ENCODE measurements at places on chromosomes 1 and 21.

DNA sequence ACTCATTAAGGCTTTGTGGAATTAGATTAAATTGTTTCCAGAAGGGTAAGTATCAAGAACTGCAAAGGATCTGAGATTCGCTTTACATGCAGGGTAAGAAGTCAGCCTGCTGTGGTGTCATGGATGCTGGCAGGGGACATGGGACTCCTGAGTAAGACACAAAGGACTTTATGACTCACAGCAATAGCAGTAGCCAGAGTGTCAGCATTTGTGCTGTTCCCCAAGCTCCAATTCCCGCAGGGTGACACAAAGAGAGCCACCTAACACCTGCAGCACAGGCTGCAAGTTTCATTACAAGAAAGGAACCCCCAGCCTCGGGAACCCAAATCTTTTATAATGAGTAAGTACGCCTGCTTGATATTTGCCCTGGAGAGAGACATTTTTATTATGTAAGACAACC is 298.1 kb upstream of the POU3F1 start:
- DNase-seq = no peak

DNA sequence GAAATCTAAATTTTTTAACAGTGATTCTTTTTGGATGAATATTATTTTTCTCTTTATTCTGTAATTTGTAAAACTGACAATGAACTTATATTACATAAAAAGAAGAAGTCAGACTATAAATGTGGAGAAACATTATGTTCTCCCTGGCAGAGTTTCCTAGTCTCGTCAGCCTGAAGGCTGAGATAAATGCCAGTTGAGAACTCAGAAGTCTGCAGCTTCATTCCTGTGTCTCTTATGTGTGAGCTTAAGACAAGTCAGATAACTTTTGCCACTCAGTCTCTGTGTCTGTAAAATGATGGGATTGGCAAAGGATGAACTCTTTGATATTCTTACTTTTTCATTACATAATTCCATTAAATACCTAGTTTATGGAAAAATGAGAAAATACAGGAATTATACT is 568.8 kb upstream of the ZRANB2 start:
- DNase-seq = no peak

- DNase-seq = no peak
Measured at GRCh38 chr1:224624432-224624831, 8.3 kb downstream of the CNIH3 start.

DNA sequence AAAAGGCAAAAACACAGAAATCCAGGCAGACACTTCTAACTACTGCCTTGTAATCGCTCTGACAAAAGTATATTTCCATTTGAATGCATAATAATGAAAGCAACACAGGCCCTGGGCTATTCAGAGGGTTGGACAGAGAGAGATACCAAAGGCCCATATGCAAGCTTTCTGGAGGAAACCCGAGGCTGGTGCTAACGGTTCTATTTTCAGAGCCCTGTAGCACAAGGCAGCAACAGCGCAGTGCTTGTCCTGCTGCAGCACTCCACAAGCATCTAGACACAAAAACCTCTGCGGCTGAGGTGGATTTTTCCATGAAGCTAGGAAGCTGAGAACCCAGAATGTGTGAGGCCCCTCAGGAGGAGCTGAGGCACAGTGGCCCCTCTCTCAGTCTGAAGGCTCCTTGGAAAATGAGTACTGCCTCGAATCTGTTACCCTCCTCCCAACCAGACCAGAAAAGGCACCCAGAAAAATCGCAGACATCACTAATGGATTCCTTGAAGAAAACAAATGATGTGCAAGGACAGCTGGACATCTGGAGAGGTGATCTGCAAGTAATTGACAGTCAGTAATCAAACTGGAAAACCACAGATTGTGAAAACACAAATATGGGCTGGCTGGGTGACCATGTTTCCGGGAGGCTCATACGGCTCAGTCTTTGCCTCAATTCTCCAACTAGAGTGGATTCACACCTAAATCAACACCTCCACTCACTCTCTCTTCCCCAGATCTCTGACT is 54.0 kb downstream of the COLGALT2 start:
- DNase-seq = no peak

GRCh38 chr1:54795841-54796468 is 5.2 kb downstream of the TTC22 start:
- DNase-seq = no peak

- no peak for DNase-seq
Measured at GRCh38 chr1:57401671-57402070, 22.2 kb downstream of the DAB1 start.

- DNase-seq = no peak
Measured at GRCh38 chr21:42532466-42533181, 19.0 kb downstream of the SLC37A1 start.

DNA sequence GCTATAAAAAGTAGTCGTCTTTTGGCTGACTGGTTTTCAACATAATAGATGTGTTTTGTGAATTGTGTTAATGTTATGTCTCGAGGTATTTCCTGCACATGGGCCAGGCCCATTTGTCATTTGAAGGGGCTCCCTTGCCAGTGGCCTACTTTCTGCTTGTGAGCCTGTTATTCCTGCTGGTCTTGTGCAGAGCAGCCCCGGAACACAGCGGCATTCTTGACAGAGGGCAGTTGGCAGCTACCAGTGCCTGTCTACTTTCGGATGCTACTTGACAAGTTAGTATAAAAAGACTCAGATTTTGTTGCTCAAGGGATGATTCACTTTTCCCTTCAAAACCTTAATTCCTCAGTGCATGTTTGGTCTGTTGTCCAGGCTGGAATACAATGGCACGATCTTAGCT is 28.5 kb downstream of the PGM1 start:
- DNase-seq = no peak

GRCh38 chr1:207251066-207251465 is 70.4 kb upstream of the CD55 start:
- DNase-seq = no peak

DNA sequence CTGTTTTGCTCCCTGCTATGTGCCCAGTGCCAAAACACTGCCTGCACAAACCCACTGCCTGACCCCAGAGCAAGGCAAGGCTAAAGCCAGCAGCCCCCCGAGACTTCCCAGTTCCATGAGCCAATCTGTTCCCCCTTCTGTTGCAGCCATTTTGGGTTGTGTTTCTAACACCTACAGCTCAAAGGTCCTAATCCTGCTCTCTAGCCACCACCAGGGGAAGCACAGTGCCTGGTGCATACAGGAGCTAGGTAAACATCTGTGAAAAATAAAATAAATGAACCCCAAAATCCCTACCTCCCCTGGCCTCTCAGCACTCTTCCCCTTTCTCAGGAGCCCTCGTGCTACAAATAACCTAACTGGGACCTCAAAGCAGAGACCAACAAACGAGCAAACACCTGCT is 190.2 kb downstream of the MATN1 start:
- no peak for DNase-seq

DNA sequence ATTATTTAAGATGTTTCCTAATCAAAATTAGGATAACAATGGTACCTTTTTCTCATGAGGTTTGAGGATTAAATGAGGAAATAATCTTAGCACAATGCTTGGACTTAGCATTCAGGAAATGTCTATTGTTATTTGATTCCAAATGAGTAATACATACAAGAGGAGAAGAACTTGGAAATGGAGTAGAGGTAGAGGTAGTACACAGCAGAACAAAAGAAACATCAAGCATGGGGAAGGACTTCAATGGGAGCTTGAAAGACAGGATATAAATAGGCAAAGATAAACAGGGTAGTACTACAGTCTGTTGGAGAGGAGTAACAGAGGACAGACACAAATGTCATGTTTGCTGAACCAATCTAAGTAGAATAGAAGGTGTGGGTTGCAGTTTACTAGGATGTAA is 59.5 kb upstream of the RGS2 start:
- DNase-seq = no peak

DNA sequence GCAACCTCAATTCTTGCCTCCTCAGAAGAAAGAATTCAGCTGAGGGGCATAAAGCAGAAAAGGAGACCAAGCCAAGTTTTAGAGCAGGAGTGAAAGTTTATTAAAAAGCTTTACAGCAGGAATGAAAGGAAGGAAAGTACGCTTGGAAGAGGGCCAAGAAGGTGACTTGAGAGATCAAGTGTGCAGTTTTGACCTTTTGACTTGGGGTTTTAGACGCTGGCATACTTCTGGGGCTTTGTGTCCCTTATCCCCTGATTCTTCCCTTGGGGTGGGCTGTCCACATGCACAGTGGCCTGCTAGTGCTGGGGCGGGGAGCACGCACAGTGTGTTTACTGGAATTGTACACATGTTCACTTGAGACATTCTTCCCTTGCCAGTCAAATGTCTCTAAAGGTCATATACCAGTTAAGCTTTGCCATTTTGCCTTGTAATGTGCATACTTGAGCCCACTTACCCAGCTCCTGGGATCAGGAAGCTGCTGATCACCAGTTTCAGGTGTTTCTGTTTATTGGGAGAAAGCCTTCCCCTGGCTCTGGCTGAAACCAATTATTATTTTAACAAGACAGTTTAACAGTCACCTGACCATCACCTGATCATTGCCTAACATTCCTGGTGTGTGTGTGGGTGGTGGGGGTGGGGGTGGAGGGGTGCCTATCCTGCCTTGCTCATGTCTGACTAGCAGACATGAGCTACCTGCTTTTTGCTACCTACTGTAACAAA is 36.2 kb downstream of the UTP25 start:
- DNase-seq = no peak

DNA sequence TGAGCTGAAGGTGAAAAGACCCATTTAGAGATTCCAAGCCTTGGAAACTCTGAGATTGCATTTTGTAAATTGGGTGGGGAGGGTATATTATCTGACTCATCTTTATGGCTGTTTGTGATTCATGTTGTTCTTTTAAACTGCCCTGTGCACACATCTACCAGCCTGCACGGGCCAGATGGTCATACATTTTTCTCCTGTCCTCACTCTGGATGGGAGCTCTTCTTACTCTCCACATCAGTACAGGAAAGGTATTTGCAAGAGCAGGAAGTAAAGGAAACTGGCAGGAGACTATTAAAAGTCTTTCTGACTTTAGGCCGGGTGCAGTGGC is 14.3 kb upstream of the NMNAT2 start:
- DNase-seq = no peak
